ENCODE measurements at places on chromosomes 3 and 15.

- DNase-seq, result no peak
These were observed 59.8 kb upstream of the HEG1 start for GRCh38 chr3:125115640-125116039.

- no peak for DNase-seq
These were observed 74.0 kb downstream of the ADAMTS7 start for GRCh38 chr15:78737187-78737820.

- DNase-seq, result peak; percentile 32
These were observed 27.3 kb upstream of the BCL2L10 start for GRCh38 chr15:52139599-52140462.

DNA sequence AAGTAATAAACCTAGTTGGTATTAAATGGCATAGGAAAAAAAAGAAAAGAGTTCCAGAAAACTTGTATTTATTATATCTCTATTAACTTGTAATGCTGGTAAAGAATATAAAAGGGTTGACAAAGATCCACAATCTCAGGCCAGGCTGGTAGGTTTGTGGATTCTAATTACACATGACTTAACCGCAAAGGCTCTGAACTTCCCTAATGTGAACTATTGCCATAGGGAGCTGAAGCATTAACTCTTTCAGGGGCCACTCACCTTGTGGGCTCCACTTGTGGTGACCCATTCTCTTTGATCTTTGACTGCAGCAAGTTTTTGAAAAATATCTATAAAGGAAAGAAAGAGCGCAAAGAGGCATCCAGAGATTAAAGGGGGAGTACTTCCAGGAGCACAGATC, 58.5 kb downstream of the NEK10 start:
- DNase-seq, result no peak

GRCh38 chr15:76168237-76168984, 108.6 kb downstream of the TMEM266 start:
- DNase-seq, result no peak

DNA sequence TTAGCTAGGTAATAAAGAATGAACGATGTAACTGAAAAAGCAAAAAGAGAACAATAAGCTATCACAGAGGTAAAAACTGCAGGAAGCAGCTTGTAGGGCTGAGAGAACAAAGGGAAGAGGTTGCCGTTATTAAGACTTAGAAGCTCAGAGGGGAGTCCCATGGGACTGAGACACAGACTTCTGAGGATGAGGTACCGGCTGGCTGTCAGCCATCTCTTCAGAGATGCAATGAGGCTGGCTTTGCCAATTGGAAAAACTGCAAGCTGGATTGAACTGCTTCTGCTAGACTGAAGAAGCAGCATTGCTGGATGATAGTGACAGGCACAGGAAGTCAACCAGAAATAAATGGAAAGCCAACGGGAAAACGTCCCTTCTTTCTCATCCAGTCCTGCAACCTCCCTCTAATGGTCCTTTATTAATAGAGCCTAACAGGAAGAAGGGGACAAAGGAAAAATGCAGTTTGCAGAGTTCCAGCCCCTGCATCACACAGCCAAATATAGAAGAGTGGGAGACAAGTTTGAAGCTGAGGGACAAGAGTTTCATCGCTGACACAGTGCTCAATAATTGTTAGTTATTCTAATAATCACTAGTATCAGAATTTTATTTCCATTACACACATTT, 21.1 kb upstream of the KLHL6 start:
- DNase-seq, result no peak

DNA sequence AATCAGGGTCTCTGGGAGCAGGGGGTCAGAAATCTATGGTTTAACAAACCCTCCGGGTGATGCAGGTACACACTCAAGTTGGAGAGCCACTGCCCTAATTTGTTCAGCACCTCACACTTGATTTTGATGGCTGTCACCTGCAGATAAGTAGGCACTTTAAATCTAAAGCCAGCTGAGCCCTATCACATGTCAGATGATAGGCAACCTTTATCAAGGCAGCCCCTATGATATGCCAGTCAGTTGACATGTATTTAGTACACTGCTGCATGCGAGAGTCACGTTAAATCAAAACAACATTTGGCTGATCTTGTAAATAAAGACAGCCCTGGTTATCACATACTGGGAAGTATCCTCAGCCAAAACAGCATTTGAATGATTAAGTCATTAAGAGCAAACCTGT, 104.4 kb upstream of the MCTP2 start:
- DNase-seq, result no peak

DNA sequence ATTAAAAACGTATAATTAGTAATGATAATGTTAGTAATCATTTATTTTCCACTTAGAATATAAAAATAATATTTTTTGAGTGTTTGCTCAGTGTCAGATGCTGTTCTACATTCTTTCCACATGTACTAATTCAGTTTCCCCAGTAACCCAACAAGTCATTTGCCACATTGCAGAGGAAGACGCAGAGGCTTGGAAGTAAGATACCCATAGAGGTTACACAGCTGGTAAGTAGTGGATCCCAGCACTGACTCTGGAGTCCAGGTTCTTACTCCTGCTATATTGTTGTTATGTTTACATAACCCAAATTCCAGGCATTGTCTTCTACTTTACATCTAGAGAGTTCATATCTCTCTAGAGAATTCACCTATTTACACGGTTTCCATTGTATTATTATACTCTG, 48.2 kb upstream of the MYO5C start:
- no peak for DNase-seq

- no peak for DNase-seq
These were observed 693.6 kb downstream of the CADM2 start for GRCh38 chr3:85652360-85652759.

DNA sequence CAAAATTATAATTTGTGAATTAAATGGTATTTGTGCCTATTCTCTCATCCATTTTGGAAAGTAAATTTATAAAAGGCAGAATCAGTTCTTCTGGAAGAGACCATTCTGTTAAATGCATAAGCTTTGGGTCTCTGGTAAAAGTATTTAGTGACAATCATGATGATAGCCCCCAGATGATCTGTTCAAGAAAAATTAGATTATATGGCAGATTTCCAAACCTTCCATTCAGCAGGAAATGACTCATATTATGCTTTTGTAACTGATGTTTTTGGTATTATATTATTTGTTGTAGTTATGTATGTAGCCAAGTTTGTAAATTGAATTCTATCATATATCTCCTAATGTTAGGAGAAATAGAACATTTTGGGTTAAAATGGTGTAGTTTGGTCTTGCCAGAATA, 340.8 kb upstream of the DPH6 start:
- no peak for DNase-seq

DNA sequence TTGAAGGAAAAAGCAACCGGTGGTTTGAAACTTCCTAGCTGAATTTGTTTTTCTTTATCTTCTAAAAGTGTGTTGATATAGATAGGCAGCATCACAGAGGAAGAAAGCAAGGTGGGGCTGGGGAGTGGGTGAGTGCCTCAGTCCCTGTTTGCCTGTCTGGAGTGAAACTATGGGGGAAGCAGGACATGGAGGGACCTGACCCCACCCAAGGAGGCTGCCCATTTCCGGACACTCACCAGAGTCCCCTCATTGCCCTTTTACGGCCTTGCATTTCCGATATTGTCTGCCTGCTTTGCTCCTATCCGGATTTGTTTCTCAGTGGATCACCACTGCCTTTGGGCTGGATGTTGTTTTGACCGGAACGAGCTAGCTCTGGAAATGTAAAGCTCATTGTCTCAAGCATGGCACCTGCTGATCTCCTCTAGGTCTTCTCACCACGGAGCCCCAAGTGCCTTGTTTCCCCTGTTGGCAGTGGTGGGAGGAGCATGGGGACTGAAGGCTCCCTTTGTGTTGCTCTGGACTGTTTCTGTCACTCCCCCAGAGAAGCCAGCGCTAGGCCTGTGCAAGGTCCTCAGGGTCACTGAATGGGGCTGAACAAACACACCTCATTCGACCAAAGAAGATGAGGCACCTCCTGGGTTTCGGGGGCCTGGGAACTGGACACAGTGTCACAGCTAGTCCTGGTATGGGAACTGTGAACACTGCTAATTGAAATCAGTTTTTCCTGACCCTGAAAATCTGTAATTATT, 7.0 kb downstream of the CLDN11 start:
- DNase-seq, result no peak

DNA sequence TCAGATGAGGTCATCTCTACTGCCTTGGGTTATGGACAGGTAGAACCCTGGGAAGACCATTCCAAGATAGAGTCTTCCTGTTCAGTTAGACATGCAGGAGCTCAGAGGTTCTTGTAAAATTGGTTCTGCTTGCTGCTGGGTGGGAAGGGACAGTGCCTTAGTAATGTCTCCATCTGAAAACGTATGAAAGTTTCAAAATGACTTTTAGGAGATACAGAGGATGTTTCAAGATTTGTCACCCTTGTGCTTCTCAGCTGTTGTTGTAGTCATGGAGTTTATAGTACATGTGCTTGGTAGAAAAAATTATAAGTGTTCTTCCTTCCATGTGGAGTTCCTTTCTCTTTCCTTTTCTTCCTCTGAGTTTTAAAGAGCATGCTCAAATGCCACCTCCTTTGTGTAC, 885.2 kb upstream of the CFAP20DC start:
- no peak for DNase-seq

DNA sequence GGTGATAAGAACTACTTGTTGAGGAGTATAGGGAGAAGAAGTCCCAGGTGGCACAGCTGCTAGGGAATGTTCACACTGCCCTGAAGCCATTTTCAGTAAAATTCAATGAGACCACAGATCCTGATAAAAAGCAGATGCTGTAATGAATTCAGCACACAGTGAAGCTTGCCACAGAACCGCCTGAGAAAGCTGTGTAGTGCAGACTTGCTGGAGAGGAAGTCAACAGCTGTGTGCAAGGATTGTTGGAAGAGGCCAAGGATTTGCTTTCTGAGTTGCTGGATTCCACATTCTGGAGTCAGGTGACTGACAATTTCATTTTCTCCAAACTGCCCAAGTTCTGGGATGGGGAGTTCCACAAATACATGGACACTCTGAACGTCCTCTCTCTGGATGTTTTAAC, 70.9 kb downstream of the ANP32A start:
- DNase-seq, result no peak

GRCh38 chr15:75732809-75733451, 20.3 kb upstream of the CSPG4 start:
- peak; percentile 16 for DNase-seq

- DNase-seq, result no peak
These were observed 386.3 kb upstream of the ZNF717 start for GRCh38 chr3:76171647-76172046.

- DNase-seq, result no peak
These were observed 163.2 kb downstream of the STT3B start for GRCh38 chr3:31696009-31696297.

- no peak for DNase-seq
These were observed 117.8 kb upstream of the KCNH8 start for GRCh38 chr3:19030522-19030839.

- no peak for DNase-seq
These were observed 151.4 kb downstream of the DNAJB8 start for GRCh38 chr3:128315313-128315712.

DNA sequence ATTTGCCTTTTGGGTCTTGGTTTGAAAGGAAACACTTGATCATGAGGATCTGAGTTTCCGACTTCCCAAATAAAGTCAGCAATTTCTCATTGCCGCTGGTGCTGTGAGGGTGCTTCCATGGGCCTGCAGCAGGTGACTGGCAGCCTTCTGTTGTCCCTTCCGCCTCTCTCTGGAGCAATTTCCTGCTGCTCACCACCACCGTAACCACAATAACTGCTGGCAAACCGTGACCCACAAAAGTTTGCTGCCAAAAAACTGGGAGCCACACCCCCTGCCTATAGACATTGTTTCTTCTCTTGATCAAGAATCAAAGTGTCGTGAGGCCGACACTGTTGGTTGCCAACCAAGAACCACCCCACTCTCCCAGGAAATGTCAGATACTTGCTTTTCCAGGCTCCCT, 164.0 kb downstream of the NR2F2 start:
- DNase-seq, result no peak

DNA sequence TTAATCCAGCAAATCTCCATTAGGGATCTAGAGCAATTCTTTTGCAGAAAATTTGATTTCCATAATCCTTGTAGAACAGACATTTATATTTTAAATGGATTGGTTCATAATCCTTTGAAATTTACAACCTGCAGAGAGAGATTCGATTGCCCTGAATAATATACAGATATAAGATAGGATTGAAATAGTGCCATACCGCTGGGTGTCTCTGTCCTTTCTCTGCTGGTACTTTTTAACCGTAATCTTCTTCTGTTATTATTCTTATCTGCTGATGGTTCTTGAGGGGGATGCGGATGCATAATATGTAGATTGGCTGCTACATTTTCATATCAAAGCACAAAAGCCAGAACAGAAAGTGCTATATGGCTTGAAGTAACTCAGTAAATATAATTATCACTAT, 182.2 kb downstream of the CFAP20DC start:
- DNase-seq, result no peak

- no peak for DNase-seq
These were observed 28.5 kb downstream of the SLC6A6 start for GRCh38 chr3:14430706-14431451.
